ENCODE measurements at places on chromosomes 4 and X. TPM values are rescaled to one million over a fixed set of nuclear protein-coding genes. Genes with fewer than 3 reads are reported as not detected.

GRCh38 chrX:11381464-11381863 is 88.3 kb downstream of the AMELX start:
- no peak overlapping the region for H3K4me3 ChIP-seq
- peaks cover 7% of the 10 kb centered on the region for H3K4me1 ChIP-seq
- H3K27ac ChIP-seq, result no peak overlapping the region
- no peaks in the 10 kb centered on the region for H3K36me3 ChIP-seq
- H3K27me3 ChIP-seq, result no peaks in the 10 kb centered on the region

DNA sequence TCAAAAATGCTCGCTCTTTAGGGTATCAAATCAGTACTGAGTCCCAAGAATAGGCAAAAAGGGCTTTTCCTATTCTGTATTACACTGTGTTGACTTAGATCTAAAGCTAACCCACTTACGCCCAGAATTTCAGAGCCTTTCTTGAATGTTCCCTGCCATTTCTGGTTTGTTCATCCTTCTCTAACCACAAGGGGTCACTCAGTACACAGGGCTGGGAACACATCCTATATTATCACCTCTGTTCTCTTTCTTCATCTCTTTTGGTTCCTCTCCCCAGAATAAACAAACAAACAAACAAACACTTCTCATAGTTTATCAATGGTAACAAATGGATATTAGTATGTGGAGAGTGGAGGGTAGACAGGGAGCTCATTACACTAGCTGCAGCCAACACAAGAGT is 25.5 kb upstream of the MORC4 start:
- no peaks in the 10 kb centered on the region for H3K4me1 ChIP-seq
- no peaks in the 10 kb centered on the region for H3K27me3 ChIP-seq
- H3K27ac ChIP-seq, result no peak overlapping the region
- no peaks in the 10 kb centered on the region for H3K36me3 ChIP-seq
- DNase-seq, result peak; percentile 13

- H3K4me3 ChIP-seq, result peak overlapping the region; percentile 46
- H3K4me1 ChIP-seq, result no peaks in the 10 kb centered on the region
- H3K36me3 ChIP-seq, result no peaks in the 10 kb centered on the region
- H3K27ac ChIP-seq, result peak overlapping the region; percentile 43
- no peaks in the 10 kb centered on the region for H3K27me3 ChIP-seq
Measured at GRCh38 chrX:40096395-40097091, 1.2 kb downstream of the BCOR start.

- DNase-seq, result no peak
- H3K27ac ChIP-seq, result no peak overlapping the region
- no peaks in the 10 kb centered on the region for H3K27me3 ChIP-seq
- H3K4me3 ChIP-seq, result no peak overlapping the region
Measured at GRCh38 chr4:94544811-94545210, 93.1 kb downstream of the PDLIM5 start.

Gene HOPX
- polyA plus RNA-seq, result 2.4 TPM

GRCh38 chrX:47097018-47097417 is 18.8 kb downstream of the RGN start:
- H3K27ac ChIP-seq, result no peak overlapping the region
- no peak for DNase-seq
- no peak overlapping the region for H3K4me3 ChIP-seq

GRCh38 chr4:153269218-153269990 is 65.2 kb downstream of the TRIM2 start:
- no peak for DNase-seq
- no peak overlapping the region for H3K27ac ChIP-seq
- H3K36me3 ChIP-seq, result no peaks in the 10 kb centered on the region
- no peaks in the 10 kb centered on the region for H3K4me1 ChIP-seq

DNA sequence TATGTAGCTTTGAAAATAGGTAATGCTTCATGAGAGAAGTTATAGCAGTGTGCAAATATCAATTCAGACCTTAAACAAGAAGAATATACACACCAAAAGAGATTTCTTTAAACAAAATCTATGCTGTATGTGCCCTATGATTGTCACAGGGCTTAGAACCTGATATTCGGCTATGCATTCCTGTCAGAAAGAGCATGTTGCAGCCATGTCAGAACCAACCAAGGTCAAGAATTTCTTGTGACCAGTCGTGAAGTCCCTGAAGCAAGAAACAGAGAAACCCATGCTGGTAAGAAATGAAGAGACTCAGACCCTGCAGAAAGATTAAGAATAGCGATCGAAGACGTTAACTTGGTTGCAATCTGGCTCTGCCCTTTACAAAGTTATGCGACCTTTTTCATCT is 210.3 kb upstream of the SPIN4 start:
- H3K27me3 ChIP-seq, result no peaks in the 10 kb centered on the region
- no peaks in the 10 kb centered on the region for H3K36me3 ChIP-seq
- peak; percentile 4 for DNase-seq
- no peak overlapping the region for H3K27ac ChIP-seq
- H3K4me1 ChIP-seq, result no peaks in the 10 kb centered on the region
- H3K4me3 ChIP-seq, result peak overlapping the region; percentile 82

GRCh38 chrX:69991685-69992084 is 58.1 kb downstream of the AWAT2 start:
- H3K4me1 ChIP-seq, result no peaks in the 10 kb centered on the region
- DNase-seq, result no peak

DNA sequence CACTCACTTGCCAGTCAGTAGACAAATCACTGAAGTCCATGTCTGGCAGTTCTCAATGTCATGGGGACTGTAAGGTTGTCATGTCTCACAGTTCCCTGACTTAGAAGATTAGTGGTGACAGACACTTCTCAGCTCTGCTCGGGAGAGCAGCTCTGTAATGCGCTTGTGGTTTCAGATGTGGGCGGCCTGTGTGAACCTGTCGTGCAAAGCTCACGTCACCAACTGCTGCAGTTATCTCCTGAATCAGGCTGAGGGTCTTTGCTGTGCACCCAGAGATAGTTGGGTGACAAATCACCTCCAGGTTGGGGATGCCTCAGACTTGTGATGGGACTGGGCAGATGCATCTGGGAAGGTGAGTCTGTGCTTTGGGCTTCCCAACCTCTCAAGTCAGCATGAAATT is at the start of gene IL9R:
Gene IL9R (plus strand): TSS at position 261 of the 400 bp plus-strand sequence. CDS start 64 bp downstream, at position 325.
- no peaks in the 10 kb centered on the region for H3K27me3 ChIP-seq
- no peaks in the 10 kb centered on the region for H3K36me3 ChIP-seq
- H3K4me1 ChIP-seq, result no peaks in the 10 kb centered on the region
- no peak for DNase-seq
- H3K4me3 ChIP-seq, result no peak within 1 kb of the TSS

DNA sequence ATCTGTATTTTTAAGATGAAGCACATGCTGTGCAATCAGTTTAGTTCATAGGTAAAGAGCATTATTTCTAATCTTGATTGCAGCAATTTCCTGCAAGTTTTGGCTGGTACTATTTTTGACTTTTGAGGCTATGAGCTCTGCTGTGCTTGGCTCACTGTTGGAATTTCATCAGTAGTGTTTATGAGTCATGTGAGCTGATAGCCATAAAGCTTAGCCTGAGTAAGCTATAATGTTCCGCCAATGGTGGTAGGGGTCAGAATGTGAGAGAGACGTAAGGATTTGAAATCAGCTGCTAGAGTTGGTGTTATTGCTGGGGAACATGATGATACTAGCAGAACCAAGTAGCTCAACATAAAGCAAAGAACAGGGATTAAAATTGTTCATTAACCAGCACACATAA is 590.9 kb upstream of the GNPDA2 start:
- no peaks in the 10 kb centered on the region for H3K36me3 ChIP-seq
- no peaks in the 10 kb centered on the region for H3K27me3 ChIP-seq
- H3K4me1 ChIP-seq, result no peaks in the 10 kb centered on the region
- H3K27ac ChIP-seq, result no peak overlapping the region

Gene STOX2
- polyA plus RNA-seq, result 3.3 TPM

DNA sequence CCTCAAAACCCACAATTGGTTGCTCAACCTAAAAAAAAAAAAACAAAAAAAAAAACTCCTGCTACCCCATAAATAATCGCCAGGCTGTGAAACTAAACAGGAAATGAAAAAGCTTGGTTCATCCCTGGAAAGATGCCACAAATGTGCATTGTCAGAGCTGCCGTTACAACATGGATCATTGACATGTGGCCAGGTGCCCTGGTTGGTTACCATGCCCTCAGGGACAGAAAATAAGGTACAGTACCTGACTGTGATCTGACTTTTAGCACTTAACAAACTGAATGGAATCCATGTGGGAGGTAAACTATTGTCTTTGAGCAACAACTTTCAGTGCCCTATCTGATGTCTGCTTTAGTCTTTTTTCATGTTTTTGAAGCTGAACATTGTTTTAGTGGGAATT is 118.0 kb upstream of the RPL34 start:
- no peak for DNase-seq
- no peak overlapping the region for H3K27ac ChIP-seq

GRCh38 chrX:91066104-91066503 is 368.5 kb upstream of the PABPC5 start:
- no peaks in the 10 kb centered on the region for H3K36me3 ChIP-seq
- H3K27ac ChIP-seq, result no peak overlapping the region
- no peaks in the 10 kb centered on the region for H3K4me1 ChIP-seq
- no peak for DNase-seq

- no peaks in the 10 kb centered on the region for H3K4me1 ChIP-seq
- peaks cover 4% of the 10 kb centered on the region for H3K27me3 ChIP-seq
- DNase-seq, result no peak
- H3K4me3 ChIP-seq, result peak overlapping the region; percentile 70
- H3K27ac ChIP-seq, result no peak overlapping the region
- peaks cover 3% of the 10 kb centered on the region for H3K36me3 ChIP-seq
Measured at GRCh38 chr4:41257906-41258305, 1.2 kb downstream of the UCHL1 start.

DNA sequence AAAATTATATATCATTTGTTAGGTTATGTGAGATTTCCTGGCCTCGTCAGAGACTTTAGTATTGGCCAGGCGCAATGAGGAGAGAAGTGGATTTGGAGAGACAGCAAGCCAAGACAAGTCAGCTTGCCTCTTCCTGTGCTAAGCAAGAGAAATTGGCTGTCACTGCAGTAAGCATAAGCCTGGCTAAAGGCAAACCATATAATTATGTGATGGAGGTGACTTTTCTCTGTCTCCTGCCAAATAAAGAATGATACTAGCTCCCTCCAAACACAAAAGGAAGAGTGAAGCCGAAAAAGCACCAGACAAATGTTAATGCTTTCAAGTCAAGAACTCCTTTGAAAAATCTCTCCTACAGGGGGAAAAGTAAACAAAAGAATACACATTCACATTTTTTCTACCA is 2246.0 kb downstream of the ARAP2 start:
- H3K4me3 ChIP-seq, result no peak overlapping the region
- H3K36me3 ChIP-seq, result no peaks in the 10 kb centered on the region
- peak; percentile 9 for DNase-seq
- H3K4me1 ChIP-seq, result no peaks in the 10 kb centered on the region

GRCh38 chrX:68462197-68462596 is 28.9 kb upstream of the OPHN1 start:
- no peaks in the 10 kb centered on the region for H3K27me3 ChIP-seq
- no peak overlapping the region for H3K4me3 ChIP-seq
- no peak overlapping the region for H3K27ac ChIP-seq
- DNase-seq, result peak; percentile 66

GRCh38 chrX:40571600-40571999 is 9.2 kb upstream of the ATP6AP2 start:
- H3K36me3 ChIP-seq, result no peaks in the 10 kb centered on the region
- no peaks in the 10 kb centered on the region for H3K4me1 ChIP-seq
- H3K4me3 ChIP-seq, result no peak overlapping the region
- no peak for DNase-seq
- no peak overlapping the region for H3K27ac ChIP-seq
- H3K27me3 ChIP-seq, result no peaks in the 10 kb centered on the region

Gene ANTXR2
- 85.3 TPM for polyA plus RNA-seq

Data from fibroblast of lung (primary cell).